ENCODE measurements at places on chromosomes 1 and 21.
A peak's percentile ranks its signal among the peaks of the same experiment; 100 is the strongest.

GRCh38 chr1:39575191-39576015, 1.2 kb downstream of the PABPC4 start:
- peak; percentile 74 for DNase-seq

- DNase-seq = no peak
Measured at GRCh38 chr1:226973371-226973897, 33.3 kb downstream of the COQ8A start.

GRCh38 chr1:159941591-159942560, 3.5 kb downstream of the IGSF9 start:
- DNase-seq = no peak

DNA sequence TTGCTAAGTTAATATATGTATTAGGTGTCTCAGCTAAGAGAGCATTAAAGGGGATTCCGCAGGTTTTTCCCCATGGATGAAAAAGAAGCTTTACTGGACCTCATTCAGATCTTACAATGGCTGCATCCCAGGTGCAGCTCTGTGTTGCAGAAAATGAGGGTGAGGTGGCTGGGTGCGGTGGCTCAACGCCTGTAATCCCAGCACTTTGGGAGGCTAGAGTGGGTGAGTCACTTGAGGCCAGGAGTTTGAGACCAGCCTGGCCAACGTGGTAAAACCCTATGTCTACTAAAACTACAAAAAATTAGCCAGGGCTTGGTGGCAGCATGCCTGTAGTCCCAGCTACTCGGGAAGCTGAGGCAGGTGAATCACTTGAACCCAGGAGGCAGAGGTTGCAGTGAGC, 58.5 kb upstream of the MORC3 start:
- no peak for DNase-seq

DNA sequence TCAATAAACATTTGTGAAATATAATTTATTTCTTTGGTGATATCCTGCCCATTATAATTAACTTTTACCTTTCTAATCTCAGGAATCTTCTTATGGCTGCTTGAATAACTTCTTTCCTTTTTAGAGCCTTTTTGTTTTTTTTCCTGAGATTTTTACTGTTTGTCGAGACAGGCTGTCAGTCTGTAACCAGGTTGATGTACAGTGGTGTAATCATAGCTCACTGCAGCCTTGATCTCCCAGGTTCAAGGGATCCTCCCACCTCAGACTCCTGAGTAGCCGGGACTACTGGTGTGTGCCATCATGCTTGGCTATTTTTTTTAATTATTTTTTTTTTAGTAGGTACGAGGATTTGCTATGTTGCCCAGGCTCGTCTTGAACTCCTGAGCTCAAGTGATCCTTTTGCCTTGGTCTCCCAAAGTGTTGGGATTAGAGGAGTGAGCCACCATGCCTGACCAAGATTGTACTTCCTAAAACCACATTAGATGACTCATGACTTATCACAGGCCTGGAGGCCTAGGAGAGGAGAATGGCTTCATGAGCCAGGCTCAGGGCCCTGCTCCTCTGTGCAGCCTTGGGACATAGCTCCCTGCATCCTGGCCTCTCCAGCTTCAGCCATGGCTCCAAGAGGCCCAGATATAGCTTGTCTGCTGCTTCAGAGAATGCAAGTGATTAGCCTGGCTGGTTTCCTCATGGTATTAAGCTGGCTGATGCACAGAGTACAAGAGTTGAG, 48.6 kb downstream of the CTH start:
- no peak for DNase-seq

GRCh38 chr1:145891143-145891542, 5.5 kb upstream of the ANKRD35 start:
- no peak for DNase-seq
